ENCODE measurements at places on chromosomes 16 and 17.

- DNase-seq = no peak
Measured at GRCh38 chr17:29603109-29603674, 10.3 kb downstream of the ANKRD13B start.

GRCh38 chr17:2867441-2868424 is 71.5 kb downstream of the RAP1GAP2 start:
- DNase-seq = peak; percentile 51

- no peak for DNase-seq
Measured at GRCh38 chr16:87647431-87648185, 45.3 kb downstream of the JPH3 start.

- DNase-seq = no peak
Measured at GRCh38 chr16:2015947-2016208, 3.7 kb upstream of the NPW start.

DNA sequence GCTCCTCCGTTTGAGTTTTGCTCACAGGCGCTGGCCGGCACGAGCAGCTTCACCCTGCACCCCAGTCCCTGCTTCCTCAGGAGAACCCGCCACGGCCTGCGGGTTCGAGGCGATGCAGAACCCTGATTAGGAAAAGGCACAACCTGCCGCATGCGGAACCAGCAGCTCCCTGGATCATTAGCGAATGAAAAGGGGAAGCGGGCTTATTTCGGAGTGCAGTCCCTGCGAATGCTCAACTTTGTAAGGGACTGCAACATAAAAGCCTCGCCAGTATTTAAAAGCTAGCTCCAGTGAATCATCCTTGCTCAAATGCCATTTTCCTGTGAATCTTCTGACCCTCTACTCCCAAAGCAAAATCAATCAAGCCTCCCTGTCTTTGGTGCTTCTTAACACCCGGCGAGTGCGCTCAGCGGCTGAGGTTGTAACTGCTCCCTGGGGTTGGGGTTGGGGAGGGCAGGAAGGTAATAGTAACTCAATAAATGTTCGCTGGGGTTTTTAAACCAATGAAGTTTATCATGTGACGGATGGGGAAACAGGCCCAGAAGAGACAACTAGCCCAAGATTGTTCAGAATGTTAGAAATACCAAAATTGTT is 678 bp upstream of the AKAP10 start:
- no peak for DNase-seq

GRCh38 chr16:4021916-4022315 is 94.3 kb downstream of the ADCY9 start:
- no peak for DNase-seq

GRCh38 chr16:8959921-8960787 is 3.6 kb downstream of the USP7 start:
- DNase-seq = no peak
